ENCODE measurements at places on chromosomes 13 and 19.

GRCh38 chr19:32830231-32831014 lies 39.1 kb downstream of the SLC7A9 start:
- no peak for DNase-seq

- DNase-seq = no peak
Observed at GRCh38 chr19:46546194-46546896, 50.7 kb upstream of the PNMA8B start.

- no peak for DNase-seq
Observed at GRCh38 chr13:38514575-38514974, 164.9 kb downstream of the UFM1 start.

DNA sequence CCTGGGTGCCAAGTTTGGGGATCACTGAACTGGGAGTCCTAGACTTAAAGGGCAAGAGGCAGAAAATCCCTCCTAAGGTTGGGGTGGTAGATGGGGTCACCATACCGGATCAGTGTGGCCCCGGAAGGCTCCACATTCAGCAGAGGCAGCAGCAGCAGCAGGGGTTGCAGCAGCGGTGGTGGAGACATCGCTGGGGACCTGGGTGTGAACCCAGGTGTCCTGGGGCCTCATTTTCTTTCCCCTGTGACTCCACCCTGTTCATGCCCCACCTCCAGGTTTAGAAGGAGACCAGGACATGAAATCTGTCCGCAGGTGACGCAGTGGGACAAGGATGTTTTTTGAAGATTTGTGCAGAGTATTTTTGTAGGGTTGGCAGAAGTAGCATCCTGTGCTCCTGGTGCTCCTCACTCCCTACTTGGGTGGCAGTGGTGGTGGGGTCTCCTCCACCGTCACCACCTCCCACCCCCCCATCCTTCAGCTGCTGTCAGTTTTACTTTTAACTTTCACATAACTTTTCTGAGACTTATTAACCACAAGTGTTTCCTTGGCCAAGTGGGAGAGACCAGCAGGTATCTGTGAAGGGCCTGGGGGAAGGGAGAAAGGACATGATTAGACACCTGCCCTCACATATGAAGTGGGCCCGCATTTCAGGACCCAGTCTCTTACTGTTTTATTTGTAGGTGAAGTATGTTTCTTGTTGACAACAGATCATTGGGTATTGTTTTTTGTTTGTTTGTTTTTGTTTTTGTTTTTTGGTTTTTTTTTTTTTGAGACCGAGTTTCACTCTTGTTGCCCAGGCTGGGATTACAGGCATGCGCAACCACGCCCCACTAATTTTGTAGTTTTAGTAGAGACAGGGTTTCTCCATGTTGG lies at the start of gene NAPSA:
Gene NAPSA, minus strand, starts transcription at position 206 of the 873 bp plus-strand sequence. Its CDS starts 18 bp downstream, at position 188.
- DNase-seq = no peak

- no peak for DNase-seq
Observed at GRCh38 chr19:29299416-29300380, 86.7 kb upstream of the UQCRFS1 start.

DNA sequence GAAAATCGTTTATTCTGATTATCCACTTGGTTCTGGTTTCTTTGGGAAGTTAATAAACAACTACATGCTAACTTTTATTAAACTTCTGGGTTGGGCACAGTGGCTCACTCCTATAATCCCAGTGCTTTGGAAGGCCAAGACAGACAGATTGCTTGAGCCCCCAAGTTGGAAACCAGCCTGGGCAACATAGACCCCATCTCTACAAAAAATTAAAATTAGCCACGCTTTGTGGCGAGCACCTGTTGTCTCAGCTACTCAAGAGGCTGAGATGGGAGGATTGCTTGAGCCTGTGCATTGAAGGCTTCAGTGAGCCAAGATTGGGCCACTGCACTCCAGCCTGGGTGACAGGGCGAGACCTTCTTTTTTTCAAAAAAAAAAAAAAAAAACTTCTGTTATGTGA lies 21.7 kb downstream of the GPR180 start:
- DNase-seq = no peak

Data from stimulated activated CD4-positive, alpha-beta T cell treated with anti-CD3 and anti-CD28 coated beads, TNF-alpha, amount 100 ng/mL, for 1 hour (primary cell).